DMS153 (cell line): ENCODE measurements at places on chromosomes 11 and 22.

DNA sequence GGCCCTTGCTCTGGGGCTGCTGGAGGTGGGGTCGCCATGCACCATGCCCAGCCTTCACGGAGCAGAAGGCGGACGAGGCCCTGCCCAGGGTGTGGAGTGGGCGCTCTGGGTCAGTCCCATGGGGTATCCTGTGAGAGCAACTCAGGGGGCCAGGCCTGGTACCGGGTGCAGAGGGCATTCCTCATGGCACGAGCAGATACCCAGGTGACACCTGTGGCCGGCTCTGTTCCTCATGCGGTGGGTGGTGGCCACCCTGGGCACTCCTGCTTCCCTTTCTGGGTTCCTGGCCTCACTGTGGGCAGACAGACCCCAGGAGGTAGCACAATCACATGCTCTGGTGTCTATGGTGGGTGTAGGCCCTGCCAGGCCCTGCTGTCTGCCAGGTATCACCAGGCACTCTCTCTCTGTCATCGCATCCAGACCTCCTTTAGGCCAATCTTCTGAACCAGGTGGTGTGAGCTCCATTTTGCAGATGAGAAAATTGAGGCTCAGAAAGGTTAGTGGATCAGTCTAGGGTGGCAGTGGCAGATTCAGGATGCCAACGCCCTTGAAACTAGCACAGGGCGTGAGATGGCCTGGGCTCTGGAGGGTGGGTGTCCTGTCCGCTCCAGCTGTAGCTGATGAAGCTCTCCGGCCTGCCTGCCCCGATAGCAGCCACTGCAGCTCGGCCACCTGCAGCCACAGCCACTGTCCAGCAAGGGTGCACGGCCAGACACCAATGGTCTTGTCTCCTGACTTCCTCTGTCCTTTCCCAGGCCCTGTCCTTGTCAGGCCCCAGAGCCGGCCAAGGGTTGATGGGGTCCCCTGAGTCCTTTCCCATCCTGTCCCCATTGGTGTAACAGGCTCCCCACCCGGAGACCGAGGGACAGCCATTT, 15.1 kb downstream of the DGKZ start:
- DNase-seq: no peak

DNA sequence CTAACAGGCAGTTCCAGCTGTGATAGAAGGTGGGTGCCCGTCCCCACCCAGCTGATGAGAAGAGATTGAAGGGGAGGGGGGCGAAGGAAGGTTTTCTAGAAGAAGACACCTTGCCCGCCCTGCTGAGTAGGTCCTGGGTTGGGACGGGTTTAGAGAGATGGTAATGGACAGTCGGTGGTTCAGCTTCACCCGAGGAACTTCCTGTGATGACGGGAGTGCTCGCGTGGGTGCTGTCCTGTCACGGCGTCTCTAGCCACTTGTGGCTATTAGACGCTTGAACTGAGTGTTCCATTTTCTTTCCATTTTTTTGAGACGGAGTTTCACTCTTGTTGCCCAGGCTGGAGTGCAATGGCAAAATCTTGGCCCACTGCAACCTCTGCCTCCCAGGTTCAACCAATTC, 27.6 kb upstream of the MGAT3 start:
- no peak for DNase-seq

- DNase-seq: no peak
Observed at GRCh38 chr11:29483831-29484230, 533.0 kb downstream of the KCNA4 start.

DNA sequence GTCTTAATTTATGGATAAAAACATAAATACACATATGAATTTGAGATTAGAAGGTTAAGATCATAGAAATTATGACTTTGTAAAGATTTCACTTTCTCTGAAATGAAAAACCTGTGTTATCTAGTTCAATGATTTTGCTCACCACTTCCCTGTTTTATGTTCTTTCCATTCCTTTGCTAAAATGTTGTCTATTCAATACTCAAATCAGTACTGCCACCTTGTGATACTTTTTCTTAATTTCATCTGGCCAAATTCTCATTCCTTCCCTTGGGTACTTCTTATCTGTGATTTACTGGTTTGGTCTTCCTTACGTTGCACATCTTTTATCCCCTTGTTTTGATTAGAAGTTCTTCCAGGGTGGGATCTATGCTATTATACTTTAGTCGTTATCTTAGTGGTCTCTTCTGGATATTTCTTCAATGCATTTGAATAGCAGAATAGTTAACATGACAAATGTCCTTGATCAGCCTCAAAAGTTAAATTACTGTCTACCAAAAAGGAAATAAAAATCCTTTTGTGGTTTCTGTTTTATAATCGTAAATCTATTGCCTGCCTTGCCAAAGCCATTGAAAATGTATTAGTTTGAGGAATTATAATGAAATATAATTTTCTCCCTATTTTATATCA, 197.0 kb downstream of the PGR start:
- DNase-seq: no peak

GRCh38 chr11:86981777-86982540, 26.8 kb upstream of the FZD4 start:
- no peak for DNase-seq

GRCh38 chr11:47656260-47656885, 14.0 kb upstream of the MTCH2 start:
- no peak for DNase-seq

- DNase-seq: no peak
Observed at GRCh38 chr11:129637983-129638776, 177.5 kb upstream of the TMEM45B start.

GRCh38 chr11:118060081-118060661, 16.7 kb upstream of the TMPRSS4 start:
- DNase-seq: no peak

GRCh38 chr11:134380785-134381184, 31.3 kb downstream of the B3GAT1 start:
- DNase-seq: no peak

- DNase-seq: no peak
Observed at GRCh38 chr22:29877620-29878019, 5.4 kb upstream of the MTMR3 start.

- no peak for DNase-seq
Observed at GRCh38 chr11:46465683-46466082, 74.1 kb upstream of the CHRM4 start.

- DNase-seq: peak; percentile 28
Observed at GRCh38 chr11:84250834-84251613, 964.9 kb upstream of the CCDC90B start.

DNA sequence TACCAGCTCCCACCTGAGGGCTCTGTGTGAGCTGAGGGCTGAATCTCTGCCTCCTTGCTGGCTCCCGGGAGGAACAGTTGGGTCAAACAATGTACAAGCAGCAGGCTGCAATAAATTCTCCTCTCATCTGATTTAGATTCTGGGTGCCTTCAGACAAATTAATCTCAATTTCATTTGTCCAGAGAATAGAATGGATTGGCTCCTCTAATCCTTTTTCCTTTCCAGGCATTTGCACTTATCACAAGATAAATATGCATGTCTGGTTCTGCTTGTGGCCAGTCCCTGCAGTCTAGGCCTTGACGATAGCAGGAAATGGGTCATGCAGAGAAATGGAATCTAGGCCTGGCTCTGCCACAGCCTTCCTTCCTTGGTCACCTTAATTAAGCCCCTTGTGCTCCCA, 28.7 kb downstream of the UPB1 start:
- no peak for DNase-seq

DNA sequence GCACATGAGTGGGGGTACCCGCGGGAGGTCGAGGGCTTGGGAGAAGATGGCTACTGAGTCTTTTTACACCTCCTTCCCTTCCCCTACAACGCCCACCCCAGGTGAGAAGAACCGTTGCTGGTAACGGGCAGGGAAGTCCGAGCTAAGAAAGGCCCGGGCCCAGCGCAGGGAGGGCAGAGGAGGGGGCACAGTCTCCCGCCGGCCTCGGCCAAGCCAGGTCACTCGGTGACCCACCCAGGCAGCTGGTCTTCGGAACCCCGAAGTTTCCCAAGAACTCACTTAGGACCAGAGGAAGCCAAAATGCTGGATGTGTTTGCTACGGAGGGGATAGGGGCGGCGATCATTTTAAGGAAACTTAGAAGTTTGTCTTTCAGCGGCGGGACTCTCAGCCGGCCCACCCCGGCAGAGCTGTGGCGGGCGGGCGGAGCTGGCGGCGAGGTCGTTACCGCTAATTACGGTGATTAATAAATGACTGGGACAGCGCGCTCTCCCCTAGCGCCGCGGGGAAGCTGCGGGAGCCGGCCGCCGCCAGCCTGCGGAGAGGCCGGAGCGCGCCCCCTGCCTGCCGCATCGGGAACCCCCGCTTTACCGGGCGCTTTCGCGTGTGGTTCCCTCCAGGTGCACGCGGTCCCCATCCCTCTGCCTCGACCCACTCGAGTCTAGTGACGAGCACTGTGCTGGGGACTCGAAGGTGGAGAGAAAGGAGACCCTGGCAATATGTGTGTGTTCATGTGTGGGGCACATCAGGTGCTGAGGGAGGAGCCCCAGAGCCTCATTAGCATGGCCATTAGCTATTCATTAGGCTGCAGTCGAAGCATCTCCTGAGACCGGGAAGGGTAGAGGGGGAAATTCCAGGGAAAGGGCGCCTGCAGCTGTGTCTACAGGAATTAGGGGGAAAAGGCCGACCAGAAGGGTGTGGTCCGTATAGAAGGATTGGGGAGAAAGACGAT, 945 bp downstream of the ROBO3 start:
- DNase-seq: no peak

GRCh38 chr11:75275581-75275980, 35.0 kb downstream of the TPBGL start:
- peak; percentile 13 for DNase-seq

- DNase-seq: no peak
Observed at GRCh38 chr22:45620706-45621105, 50.9 kb upstream of the ATXN10 start.
